ENCODE measurements at places on chromosomes 11 and 22.

DNA sequence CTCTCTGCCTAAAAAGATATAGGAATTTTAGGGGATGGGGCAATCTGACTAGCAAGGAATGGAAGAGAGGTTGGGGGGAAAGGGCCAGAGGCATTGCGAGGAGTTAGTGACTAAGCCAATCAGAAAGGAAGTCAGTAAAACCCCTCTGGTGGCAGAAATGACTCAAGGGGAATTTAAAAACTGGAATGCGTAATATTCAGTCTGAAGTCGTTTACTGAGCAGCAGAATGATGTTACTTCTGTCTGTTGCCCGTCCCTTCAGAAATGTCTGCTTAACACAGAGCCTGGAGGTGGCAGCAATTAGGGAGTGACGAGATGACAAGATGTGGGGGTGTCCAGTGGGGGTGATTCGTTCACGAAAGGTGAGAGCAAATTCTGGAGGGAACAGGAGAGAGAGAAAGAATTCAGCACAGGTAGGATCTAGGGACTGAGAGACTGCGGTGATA lies 107.7 kb upstream of the CLMP start:
- DNase-seq, result peak; percentile 23

GRCh38 chr11:12606597-12606996 lies 67.6 kb upstream of the TEAD1 start:
- DNase-seq, result no peak

DNA sequence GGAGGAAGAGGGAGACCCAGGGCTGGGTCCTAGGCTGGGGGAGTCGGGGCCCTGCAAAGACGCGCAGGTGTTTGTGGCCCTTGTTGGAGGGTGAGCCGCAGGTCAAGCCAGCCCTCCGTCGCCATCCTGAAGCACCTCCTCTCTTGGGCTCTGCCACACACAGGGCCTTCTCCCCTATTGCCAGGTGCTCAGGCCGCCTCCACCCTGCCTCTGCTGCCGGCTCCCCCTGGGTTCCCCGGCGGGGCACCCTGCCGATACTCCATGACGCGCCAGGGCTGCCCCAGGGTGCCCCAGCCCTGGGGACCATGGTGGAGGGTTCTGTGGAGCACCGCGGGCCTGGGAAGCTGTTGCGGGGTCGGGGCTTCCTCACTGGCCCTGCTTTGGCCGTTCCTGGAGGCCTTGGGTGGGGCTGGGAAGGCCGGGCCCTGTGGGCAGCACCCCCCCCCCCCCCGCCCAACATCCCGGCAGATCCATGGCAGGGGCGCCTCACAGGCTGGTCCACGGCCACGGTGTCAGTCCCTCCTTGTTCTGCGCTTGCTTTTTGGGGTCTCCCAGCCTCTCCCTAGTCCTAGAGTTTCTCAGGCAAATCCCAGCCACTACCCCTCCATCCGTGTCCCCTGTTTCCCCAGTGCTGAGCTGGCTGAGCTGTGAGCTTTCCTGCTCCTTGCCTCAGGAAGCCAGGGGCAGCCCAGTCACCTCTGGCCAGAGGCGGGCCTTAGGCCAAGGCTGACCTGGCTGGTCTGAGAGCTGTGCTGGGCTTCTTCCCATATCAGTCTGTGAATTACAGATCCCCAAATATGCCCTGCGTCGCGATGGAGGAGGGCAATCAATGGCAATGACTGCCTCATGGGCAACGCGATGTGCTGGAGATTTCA lies 2.3 kb upstream of the ADORA2A start:
- DNase-seq, result no peak

DNA sequence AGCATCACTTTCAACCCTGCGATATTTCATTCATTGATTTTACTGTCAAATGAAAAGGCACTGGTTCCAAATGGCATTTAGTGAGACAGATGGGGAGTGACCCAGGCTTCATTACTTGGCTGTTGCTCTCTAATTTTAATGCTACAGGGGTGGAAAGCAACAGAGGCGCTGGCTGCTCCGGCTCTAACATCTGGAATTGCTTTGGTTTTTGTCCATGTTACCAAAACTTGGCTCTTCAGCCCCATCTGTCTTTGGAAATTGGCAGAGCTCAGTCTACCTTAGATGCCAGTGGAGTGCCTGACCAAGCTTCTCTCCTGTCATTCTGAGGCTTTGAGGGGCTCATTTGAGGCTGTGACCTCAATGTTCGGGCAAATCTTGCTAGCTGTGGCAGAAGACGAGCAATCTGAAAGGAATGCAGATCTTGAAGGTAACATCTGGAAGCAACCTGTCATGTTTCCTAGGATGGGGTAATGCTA lies 409.5 kb upstream of the SYN3 start:
- no peak for DNase-seq

Data from stimulated activated CD4-positive, alpha-beta T cell treated with anti-CD3 and anti-CD28 coated beads, Interleukin-4, amount 100 ng/mL, for 48 hours (primary cell).